ENCODE measurements at places on chromosomes 6 and 20.

DNA sequence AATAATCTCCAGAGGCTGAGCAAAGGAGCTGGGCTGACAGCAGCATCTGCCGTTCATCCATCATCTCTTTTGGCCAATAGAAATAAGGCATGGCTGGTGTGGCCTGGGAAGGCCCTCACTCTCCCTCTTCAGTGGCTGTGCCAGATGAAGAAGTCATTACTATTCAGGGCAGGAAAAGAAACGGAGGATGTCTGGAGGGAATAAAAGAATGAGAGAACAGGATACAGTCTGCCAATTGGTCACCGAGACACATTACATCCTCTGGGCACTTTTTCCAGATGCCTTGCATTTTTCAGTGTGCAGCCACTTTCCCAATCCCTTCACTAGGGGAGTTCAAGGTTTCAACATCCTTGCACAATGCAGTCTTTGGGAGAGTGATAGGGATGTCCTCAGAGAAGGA, 32.2 kb upstream of the VGLL2 start:
- DNase-seq: no peak

- no peak for DNase-seq
These were observed 176.7 kb upstream of the HSF2 start for GRCh38 chr6:122222761-122223160.

- no peak for DNase-seq
These were observed 35.3 kb downstream of the GRM4 start for GRCh38 chr6:34110610-34111009.

- no peak for DNase-seq
These were observed 275.9 kb upstream of the PRND start for GRCh38 chr20:4445784-4446183.

DNA sequence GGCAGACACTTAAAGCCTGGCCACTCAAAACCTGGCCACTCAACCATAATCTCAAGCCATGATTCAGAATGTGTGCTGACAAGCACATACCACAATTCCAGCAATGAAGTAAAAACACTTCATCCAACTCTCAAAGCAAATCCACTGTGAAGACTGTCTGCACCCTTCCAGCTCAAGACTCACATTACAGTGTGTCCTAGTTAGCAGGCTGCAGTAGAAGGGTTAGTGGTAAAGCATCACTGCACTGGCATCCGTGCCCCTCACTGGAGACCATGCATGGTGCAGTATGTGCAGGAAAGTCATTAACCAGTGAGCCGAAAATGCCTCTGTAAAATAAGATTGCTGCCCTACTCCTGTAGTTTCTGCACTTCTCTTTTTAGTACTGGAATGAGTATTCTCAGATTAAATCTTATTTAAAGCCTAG, 43.4 kb downstream of the SLC23A2 start:
- no peak for DNase-seq

Measured in WTC11 (cell line).